Cortex of kidney (tissue), 1 donor: ENCODE measurements at places on chromosomes 5 and 9.

- DNase-seq, result no peak
These were observed 45.6 kb upstream of the SPTLC1 start for GRCh38 chr9:92160786-92161185.

DNA sequence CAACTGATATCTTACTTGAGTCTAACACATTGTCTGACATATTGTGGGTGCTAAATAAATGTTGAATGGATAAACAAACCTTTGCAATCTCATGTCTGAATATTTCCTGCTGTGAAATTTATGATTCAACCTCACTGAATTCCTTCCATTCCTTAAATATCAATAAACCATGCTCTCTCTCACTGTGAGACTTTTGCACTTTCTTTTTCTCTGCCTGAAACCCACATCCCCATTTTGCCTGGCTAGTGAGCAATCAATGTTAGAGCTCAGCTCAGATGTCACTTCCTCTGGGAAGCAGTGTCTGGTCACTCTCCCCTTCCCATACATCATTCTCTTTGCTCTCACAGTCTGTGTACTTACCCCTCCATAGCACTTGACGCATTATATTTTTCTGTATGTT is 383.7 kb upstream of the TRPC7 start:
- DNase-seq, result no peak

GRCh38 chr9:109974143-109974917 is 194.3 kb downstream of the PALM2AKAP2 start:
- DNase-seq, result no peak

DNA sequence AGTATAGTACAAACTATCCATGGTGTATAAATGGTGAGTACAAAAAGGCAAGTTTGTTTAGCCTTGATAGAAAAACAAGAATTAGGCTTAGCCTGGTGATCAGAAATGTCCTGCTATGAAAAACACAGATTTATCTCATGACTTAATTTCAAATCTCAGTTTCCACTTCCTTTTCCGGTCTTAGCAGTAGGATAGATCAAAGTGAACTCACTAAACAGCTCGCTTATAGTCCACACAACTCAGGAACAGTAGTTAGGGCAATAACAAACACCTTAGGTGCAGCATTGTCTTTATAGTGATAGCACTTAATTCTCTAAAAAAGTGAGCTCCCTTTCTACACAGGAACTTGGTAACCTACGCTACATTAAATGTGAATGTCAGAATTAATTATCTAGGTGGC is 11.4 kb downstream of the GOLGA1 start:
- no peak for DNase-seq

GRCh38 chr9:136119061-136119882 is 597 bp upstream of the TMEM250 start:
- DNase-seq, result no peak

DNA sequence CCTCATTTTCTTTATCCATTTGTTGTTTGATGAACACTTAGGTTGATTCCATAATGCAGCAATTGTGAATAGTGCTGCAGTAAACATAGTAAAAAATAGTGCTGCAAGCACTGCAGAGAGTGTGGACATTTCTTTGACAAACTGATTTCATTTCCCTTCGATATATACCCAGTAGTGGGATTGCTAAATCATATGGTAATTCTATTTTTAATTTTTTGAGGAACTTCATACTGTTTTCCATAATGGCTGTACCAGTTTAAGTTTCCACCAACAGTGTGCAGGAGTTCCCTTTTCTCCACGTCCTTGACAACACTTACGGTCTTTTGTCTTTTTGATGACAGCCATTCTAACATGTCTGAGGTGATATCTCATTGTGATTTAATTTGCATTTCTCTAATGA is 138.2 kb upstream of the PLPPR1 start:
- DNase-seq, result no peak

DNA sequence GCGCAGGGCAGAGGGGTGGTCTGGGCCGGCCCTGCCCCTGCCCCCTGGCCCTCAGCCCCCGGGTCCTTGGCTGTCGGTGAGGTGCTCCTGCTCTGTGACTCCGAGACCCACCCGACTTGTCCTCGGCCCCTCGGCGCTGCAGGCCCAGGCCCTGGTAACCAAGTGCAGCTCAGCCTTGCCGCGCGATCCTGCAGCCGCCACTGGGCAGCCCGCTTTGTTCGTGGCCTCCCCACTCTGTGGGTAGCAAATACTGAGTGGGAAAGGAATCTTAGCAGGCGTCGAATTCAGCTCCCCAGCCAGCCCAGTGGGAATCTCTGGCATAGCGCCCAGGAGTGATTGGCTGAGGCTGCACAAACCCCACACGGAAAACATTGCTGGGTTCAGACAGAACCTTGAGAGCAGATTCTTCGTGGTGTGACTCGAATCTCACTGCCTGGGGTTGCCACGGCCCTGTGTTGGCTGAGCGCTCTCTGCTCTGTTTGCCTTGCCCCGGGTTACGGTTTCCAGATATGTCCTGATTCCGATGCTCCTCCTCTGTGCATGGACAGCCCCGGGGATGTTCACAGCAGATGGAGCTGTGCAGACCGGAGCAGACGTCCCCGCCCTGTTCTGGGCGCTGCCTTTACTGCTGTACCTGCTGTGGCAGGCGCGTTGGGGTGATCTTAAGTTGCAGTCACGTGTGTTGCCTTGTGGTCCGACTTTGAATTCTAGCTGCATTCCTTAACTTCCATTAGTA is 13.4 kb upstream of the EXOC3 start:
- no peak for DNase-seq

GRCh38 chr9:94643176-94643575 is 3.9 kb upstream of the FBP1 start:
- no peak for DNase-seq

GRCh38 chr5:54361691-54362411 is 51.5 kb upstream of the ARL15 start:
- no peak for DNase-seq

DNA sequence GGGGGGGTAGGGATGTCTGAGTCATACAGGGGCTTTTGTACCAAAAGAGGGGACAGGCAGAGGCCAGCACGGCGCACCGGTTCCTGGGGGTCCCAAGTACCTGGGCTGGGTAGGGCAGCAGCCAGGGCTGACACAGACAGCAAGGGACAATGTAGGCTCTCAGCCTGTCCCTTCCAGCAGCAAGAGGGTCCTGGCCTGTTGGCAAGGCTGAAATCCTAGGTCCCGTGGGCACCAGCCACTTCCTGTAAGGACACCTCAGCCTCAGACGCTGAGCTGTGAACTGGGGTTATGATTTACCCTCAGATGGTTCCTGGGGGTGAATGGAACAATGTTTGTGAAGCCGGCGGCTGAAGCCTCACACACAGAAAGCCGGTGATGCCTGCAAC is 41.3 kb downstream of the NACC2 start:
- DNase-seq, result no peak

GRCh38 chr5:53790026-53790425 is 229.6 kb downstream of the NDUFS4 start:
- no peak for DNase-seq

DNA sequence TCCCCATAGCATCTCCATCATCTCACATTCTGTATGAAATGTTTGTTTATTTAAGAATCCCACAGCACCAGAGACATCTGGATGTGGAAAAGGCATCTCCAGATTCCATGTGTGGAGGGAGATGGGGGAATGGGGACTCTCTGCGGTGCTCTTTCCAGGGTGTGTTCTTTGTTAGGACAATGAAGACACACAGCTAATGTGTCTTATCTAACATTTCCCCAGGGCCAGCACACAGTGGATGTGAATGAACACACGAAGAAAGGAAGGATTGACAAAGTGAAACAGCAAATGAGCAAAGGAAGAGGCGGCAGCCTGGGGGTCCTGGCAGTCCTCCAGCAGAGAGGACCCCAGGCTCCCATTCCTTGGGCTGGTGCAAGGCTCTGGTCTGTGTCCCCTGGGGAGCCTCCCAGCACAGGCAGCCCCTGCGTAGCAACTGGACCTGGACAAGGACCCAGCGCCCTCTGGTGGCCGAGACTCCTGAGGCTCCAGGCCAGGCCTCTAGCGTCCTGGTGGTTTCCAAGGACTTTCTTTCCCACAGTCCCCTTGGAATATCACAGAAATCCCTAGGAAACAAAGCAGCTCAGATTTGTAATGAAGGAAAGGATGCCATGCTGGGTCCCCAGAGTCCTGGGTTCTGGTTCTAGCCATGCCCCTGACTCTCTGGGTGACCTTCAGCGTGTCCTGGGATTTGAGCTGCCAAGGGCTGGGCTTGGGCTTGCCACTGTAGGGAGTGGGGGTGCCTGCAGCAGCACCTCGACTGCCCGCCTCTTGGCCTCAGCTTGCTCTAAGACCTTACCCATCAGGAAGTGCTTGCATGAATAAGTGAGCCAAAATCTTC is 3.5 kb upstream of the PDLIM7 start:
- DNase-seq, result no peak

- DNase-seq, result no peak
These were observed 14.1 kb downstream of the TRIM32 start for GRCh38 chr9:116700882-116701865.

DNA sequence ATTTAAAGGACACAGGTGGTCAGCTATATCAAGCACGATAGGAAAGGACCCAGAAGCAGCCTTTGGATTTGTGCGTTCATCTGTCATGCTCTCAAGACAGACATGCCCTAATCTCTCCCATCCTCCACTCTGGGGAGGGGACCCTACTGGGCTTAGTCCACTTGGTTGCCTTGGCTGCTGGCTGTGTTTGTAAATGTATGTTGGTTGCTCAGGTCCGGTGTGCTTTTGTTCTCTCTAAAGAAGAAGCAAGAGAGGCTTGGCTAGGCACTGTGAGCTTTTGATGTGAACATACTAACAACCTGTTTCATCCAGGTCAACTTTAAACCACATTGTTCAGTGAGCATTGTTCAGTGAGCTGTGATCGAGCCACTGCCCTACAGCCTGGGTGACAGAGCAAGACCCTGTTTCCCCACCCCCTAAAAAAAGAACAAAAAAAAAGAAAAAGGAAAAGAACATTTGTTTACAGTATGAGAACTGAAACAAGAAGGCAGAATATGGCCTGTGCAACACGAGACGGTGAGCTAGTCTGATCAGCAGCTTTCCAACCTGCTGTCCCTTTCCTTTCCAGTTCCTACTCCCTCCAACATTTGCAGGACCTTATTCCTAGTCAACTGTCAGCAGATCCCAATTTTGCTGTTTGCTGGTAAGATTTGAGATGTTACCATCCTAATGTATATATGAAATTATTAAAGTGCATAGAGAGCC is 228.3 kb downstream of the ARHGAP26 start:
- DNase-seq, result no peak

DNA sequence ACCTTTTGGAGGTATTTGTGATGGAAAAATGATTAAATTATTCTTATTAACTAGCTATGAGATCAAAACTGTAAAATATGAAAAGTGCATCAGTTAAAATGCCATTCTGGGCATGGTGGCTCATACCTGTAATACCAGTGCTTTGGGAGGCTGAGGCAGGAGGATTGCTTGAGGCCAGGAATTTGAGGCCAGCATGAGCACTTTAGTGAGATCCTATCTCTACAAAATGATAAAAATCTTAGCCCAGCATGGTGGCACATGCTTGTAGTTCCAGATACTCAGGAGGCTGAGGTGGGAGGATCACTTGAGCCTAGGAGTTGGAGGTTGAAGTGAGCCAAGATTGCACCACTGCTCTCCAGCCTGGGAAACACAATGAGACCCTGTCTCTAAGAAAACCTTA is 252.5 kb upstream of the SEMA6A start:
- no peak for DNase-seq

DNA sequence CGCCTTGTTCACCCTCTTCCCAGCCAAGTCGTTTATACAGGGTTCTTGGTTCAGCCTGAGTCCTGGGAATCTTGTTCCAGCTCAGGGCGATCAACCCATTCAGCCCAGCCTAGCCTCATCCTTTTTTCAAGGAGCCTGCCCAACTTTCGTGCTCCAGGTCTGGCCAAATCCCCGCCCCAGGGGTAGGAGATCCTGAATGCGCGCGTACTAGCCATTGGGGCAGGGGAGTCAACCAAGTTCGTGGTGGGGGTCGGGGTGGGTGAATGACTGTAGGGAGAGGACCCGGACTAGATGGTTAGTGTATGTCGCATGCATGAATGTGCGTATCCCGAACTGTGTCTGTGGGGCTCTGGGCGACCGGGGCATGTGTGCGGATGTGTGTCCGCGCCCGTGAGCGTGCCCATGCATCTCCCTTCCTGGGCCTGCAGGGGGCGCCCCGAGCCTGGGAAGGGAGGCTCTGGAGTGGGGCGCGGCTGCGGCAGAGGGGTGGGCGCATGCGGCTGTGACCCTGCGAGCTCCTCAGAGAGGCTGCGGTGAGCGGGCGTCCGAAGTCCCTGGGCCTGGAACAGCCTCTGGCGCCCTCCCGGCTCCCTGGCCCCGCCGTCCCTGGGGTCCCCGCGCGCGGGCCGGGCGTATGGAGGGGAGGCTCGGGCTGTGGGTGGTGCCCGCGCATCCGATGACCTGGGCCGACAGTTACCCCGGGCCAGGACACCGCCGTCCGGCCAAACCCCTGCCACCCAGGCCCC is 8.7 kb downstream of the CCL21 start:
- no peak for DNase-seq

DNA sequence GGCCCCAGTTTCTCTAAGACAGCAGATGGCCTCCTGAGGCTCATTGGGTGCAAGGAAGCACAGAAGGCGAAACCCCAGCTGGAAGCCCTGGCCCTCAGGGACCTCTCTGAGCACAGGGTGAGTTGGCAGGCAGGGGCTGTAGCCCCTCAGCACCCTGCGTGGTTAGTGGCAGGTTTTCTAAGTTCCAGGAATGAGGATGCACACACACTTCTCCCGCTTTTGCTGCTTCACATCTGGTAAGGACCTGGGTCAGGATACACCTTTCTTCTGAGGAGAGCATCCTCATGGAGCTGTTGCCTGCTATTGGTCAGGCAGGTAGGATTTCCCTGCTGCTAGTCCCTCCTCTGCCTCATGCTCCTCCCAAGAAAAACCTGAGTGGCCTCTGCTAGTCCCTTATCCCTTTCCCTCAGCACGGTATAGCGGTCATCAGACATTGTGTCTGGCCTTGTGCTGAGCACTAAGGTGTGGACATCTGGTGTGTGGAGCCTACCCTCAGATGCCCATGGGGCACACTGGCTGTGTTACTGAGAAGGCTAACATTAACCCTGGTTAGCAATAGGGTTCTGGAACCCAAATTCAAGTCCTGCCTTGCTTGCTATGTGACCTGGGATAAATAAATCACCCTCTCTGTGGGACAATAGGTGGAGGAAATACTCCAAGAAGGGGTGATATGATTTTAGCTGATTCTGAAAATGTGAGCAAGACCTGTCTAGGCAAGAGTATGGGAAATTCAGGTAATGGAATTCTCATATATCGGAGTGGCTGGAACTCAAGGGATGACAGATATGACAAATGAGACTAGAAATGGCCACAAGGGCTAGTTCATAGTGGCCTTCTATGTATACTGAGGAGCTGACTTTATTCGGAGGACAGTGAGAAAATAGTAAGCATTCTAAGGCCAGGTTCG is 1.6 kb downstream of the SLC22A4 start:
- DNase-seq, result no peak

- DNase-seq, result no peak
These were observed 248.6 kb upstream of the ANKRD55 start for GRCh38 chr5:56481428-56482357.

GRCh38 chr5:107985144-107985543 is 314.4 kb upstream of the EFNA5 start:
- no peak for DNase-seq

DNA sequence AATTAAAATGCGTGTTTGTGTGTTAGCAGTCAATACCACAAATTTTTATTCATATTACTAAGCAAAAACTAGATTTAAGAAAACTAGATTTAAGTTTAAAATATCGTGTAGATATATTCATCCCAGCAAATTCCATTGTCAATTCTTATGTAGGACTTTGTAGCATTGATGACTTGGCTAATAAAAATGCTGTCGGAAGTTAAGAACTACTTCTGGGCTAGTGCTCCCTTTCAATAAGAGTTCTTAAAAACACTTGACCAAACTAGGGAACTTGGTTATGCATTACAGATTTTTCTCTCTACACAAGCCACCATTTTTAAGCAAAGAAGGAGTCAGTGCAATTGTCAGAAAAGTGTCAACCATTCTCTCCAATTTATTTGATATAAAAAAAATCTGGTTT is 68.7 kb upstream of the RAD23B start:
- no peak for DNase-seq
